SK-MEL-5 (cell line): ENCODE measurements at places on chromosomes 5 and 9.
A peak's percentile ranks its signal among the peaks of the same experiment; 100 is the strongest.

GRCh38 chr9:78698371-78698770 lies 401.4 kb downstream of the PSAT1 start:
- no peak for DNase-seq

- no peak for DNase-seq
These were observed 9.7 kb upstream of the AJM1 start for GRCh38 chr9:136832581-136832980.

DNA sequence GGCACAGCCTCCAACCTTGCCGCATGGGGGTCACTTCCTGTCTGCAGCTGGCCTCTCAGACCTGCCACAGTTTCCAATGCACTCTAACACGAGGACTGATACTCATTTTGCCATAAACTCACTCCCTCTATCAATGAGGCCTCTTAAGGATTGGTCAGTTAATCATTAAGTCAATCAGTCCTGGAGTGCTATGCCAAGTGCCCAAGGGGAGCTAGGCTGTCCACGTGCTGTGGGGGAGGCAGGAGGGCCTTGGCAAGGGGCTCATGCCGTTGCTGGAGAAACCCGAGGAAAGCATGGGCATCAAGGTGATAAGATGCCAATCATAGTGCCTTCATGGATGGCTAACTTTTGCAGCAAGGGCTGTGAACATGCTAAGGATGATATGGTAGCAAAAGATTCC lies 1.7 kb upstream of the ALDH1B1 start:
- no peak for DNase-seq

DNA sequence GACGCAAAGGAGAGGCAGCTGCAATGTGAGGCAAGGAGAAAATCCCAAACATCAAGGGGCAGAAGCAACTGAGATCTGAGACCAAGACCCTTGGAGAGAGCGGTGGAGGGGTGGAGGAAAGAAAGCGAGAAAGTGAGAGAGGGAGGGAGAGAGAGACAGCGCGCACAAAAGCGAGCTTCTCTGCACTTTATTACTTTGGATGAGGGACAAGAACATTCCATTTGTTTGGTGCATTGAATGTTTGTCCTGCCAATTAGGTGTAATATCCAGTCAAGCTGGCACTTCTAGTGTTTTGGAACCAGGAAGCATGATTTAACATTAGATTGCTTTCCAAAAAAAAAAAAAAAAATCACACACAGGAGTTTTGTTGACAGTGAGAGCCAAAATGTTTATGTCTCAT lies 1.4 kb downstream of the CAST start:
- DNase-seq, result no peak

GRCh38 chr5:1017691-1018455 lies 9.3 kb downstream of the NKD2 start:
- DNase-seq, result no peak

DNA sequence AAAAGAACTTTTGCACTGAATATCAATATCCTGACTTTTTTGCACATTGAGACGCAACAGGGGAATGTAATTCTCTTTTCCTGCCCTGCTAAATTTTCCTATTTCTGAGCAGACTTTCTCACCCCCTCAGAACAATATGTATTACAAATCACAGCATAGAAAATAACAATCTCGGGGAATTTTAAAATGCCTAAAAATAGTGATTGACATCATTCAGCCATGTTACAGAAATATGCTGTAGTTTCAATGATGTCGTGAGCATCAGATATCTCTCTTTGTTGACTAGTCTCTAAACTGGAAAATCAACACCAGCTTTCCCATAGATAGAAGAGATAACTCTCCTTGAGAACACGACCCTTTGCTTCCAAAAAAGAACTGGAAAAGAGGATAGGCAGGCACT lies 166.7 kb downstream of the ZDHHC21 start:
- DNase-seq, result no peak

DNA sequence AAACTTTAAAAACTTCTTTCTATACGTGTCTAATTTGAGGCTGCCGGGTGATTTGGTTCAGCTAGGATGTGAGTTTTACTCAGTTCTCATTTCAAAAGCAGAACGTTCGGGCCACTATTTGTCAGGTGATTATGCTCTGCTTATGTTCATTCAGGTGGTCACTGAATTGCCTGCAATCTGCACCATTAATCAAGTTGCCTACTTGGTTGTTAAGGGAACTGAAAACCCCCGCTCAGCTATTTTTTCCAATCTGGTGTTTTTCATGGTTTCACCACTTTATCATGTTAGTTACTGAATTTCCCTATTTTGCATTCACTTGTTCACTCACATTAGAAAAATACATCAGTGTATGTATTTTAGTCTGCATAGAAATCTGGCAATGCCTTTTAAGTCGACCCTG lies 523.0 kb downstream of the CSNK1G3 start:
- no peak for DNase-seq

DNA sequence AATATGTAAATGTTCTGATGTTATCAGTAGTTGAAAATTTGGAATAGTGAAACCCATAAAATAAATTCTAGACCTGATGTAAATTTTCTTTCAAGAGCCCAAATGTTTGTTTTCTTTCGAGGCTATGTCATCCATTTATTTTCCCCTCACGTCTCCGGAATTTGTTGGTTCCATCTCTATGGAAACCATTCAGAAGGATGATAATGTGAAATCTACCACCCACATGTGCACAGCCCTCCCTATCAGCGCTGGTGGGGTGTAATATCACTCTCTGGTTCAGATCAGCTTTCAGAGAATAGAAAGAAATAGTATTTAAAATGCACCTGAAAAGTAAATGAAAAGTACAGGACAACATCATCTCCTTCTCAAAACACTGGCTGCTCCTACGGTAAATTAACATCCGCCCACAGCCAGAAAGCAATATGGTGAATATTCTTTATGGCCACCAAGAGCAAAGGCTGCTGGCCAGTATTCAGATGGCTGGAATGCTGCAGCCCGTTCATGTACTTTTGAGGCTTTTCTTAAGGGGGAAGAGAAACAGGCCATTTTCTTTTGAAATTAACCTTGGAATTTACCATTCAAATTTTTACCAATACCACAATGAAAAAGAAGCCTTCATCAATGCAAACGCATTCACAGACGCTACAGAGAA lies 28.5 kb downstream of the GLDC start:
- DNase-seq, result no peak

DNA sequence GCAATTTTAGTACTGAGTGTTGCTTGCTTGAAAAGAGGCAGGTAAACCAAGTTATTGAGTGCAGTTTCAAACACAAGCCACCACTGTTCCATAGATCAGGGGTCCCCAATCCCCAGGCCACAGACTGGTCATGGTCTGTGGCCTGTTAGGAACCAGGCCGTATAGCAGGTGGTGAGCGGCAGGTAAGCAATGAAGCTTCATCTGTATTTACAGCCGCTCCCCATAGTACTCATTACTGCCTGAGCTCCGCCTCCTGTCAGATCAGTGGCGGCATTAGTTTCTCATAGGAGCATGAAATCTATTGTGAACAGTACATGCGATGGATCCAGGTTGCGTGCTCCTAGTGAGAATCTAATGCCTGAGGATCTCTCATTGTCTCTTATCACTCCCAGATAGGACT lies 41.5 kb upstream of the ABL1 start:
- DNase-seq, result no peak

DNA sequence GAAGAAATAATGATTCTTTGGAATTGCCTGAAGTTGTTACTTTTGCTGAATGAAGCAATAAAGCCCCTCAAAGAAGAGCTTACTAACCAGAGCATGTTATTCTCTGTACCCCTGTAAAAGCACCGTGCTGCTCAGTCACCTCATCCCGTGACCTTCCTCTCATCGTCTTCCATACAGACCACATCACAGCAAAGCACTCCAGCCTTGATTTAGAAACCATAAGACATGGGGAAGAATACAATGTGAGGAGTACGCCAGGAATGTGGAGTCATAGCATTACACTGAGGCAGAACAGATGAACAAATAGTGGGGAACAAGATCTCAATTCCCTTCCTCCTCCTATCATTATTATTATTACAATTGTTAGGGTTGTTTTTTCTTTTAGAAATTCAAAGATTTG lies 49.1 kb downstream of the ERAP1 start:
- DNase-seq, result no peak

- DNase-seq, result peak; percentile 88
These were observed at the start of gene SH3TC2 for GRCh38 chr5:149063017-149063687. Gene SH3TC2 (minus strand): TSS chr5:149063062. CDS start chr5:149063022, 40 bp downstream.

DNA sequence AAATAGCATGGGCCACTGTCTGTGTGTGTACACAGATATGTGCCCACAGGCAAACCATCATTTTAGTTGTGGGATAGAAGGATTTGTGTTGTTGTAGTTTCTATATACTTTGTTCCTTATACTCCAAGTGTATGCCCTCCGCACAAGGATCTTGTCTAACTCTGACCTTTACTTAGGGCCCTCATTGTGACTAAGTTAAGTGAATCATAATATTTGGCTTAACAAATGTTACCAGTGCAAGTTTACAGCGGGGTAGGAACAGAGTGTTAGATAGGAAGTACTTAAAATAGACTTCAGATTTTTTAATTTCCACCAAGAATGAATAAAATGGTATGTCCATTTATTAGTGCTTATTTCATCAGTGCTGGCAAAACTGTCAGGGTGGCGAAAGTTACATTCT lies 29.5 kb upstream of the CYFIP2 start:
- DNase-seq, result no peak

- DNase-seq, result no peak
These were observed 7.9 kb upstream of the TRIM7 start for GRCh38 chr5:181212934-181213333.

GRCh38 chr5:115815006-115815692 lies 1.3 kb downstream of the CDO1 start:
- no peak for DNase-seq

DNA sequence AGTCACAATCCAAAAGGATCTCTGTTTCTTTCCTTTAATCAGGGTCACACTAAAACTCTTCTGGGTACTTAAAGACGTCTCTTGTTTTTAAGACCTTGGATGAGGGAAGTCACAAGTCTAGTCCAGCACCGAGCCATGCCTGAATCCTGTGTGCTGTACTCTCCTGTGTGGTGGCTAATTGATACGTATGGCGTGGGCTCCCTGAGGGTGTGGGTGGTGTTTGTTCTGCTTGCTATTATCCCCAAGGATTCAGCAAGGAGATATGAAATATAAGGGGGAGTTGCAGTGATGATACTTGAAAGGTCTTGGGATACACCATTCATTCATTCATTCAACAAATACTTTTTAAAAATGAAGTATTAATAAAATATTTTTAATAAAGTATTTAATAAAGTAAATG lies 128.3 kb downstream of the ARHGEF28 start:
- no peak for DNase-seq

- no peak for DNase-seq
These were observed 1369.8 kb upstream of the NUDT12 start for GRCh38 chr5:104932431-104932830.
